Hematopoietic multipotent progenitor cell treated with erythropoietin and hydrocortisone succinate and interleukin-3 and kit ligand, for 17 days (in vitro differentiated cells): ENCODE measurements at places on chromosomes 2 and 18.
A peak's percentile ranks its signal among the peaks of the same experiment; 100 is the strongest.

- no peak for DNase-seq
These were observed 16.4 kb downstream of the IGFBP2 start for GRCh38 chr2:216649574-216649973.

DNA sequence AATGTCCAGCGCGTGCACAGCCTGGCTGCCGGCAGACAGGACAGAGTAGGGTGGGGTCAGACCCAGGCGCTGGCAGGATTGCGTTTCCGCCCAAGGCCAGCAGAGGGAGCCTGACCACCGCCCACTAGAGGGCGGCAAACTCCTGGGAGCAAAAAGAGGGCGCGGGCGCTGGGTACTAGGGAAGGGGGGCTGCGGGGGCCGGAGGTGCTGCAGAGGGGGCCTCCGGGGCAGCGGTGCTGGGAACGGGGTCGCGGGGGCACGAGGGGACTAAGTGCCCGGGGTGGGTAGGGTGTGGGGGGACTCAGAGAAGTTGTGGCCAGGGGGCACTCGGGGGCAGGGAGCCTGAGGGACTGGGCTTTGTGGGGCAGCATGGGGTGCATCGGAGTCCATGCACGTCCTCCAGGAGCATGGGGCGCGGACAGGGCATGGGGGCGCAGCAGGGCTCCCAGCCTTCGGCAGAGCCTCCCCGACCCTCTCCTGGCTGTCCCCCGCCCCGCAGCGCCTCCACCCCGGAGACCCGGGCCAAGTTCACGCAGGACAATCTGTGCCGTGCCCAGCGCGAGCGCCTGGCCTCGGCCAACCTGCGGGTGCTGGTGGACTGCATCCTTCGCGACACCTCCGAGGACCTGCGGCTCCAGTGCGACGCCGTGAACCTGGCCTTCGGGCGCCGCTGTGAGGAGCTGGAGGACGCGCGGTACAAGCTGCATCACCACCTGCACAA, 3.2 kb downstream of the TEKT4 start:
- DNase-seq, result peak; percentile 53

- no peak for DNase-seq
These were observed 18.7 kb downstream of the ITPRID2 start for GRCh38 chr2:181910028-181910831.

DNA sequence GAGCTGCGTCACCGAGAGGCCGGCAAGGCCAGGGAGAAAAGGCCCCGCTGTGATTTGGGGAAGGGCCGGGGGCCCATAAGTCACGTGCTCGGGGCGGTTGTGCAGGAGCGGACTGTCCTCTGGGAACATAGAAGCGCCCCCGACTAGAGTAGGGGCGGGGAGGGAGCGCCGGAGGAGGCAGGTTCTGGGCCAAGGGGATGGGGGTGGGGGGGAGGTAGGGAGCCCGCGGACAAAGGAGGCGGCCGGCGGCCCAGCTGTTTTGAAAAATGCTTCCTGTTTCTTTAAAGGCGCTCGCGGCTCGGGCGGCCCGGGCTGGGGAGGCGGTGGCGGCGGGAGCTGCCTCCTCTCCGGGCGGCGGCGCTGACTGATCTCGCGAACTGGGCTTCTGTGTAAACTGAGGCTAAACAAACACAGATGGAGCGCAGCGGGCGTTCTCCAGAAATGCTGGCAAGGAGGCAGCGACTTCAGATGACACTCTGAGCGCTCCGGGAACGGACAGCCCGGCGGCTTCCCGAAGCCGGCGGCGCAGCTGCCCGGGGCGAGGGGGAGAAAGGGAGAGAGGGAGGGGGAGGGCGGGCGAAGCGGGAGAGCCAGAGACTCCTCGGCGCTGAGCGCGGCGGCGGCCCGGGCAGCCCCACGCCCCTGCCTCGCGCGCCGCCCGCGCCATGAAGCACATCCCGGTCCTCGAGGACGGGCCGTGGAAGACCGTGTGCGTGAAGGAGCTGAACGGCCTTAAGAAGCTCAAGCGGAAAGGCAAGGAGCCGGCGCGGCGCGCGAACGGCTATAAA, at the start of gene ATOH8:
Gene ATOH8 (plus strand): TSS at position 467 of the 788 bp plus-strand sequence. CDS start 199 bp downstream, at position 666.
- DNase-seq, result no peak

DNA sequence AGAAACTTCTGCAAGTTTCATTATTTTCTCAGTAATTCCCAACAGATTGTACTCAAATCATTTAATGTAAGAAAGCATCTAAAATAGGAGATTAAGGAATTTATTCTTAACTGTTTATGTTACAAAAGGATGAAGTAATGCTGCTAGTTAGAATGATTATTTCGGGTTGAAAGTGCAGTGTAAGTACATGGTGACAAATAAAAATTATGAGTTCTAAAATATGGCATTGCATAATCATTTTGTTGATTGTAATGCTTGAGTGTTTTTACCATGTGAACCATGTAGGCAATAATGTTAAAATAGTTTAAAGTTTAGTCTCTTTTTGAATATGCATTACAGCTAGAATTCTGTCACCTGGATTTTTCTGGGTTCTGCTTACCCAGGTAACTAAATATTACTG, 149.0 kb upstream of the SP5 start:
- DNase-seq, result no peak

DNA sequence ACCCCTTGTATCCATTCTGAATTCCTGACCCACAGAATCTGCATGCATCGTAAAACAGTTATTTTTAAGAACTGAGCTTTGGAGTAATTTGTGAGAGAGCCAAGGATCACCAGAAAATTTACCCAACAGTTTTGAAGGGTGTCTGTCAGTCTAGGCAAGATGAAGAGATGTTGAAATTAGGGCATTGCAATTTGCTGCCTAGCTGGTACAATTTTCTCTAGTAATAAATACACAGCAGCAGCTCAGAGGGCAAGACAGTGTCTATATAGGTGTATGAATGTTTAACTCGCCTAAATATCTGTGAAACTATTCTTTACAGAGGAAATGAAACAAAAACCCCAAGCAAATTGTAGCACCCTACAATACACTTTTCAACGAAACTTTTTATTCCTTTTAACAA, 377.8 kb upstream of the POU3F3 start:
- no peak for DNase-seq

DNA sequence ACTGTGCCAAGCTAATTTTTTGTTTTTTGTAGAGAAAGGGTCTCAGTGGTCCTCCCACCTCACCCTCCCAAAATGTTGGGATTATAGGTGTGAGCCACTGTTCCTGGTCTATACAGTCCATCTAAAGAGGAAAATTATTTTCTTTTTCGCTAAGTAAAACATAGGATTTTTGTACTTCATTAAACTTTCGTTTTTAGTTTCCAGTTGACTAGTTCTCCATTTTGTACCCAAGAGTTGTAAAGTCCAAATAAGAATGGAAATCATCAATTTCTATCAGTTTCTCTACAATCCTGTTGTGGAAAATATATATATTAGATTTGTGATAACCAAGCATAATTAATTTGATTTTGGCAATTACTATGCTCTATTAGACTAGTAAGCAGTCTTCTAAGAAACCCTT, 156.4 kb downstream of the BABAM2 start:
- no peak for DNase-seq

DNA sequence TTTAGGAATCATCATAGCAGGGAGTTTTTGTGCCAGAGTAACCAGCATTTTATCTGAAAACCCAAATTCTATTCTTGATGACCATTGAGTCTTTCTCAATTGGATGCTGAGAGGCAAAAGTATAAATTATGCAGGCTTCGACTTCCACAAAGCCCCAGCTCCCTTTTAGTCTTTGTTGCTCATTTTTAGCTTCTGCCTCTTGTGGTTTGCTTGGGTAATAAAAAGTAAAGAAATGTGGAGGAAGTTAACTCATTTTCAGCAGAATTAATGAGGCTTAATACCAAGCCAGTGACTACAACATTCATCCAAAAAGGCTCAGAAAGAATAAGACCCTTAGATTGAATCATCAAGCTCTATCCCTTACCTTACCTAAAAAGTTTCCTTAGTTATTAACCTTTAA, 18.6 kb downstream of the ERMN start:
- no peak for DNase-seq

- DNase-seq, result no peak
These were observed 79.1 kb downstream of the DYM start for GRCh38 chr18:49381267-49381845.

DNA sequence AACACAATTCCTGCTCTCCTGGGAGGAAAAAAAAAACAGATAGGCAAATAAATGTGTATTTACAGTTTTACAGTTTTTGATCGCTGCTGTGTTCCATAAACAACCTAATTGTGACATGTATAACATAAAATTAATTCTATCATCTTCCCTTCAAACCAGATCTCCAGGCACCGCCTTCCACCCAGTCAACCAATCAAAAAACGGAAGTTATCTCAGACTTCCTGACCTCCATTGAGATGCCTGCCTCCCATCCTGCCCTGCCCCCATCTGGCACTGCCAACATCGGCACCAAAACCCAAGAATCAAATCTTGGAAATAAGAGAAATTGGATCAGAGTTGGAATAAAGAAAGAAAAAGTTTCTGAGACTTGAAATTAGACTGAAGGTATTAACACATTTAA, 3.1 kb upstream of the RIOK3 start:
- peak; percentile 56 for DNase-seq

- no peak for DNase-seq
These were observed 4.7 kb downstream of the DPYSL5 start for GRCh38 chr2:26852405-26853306.

DNA sequence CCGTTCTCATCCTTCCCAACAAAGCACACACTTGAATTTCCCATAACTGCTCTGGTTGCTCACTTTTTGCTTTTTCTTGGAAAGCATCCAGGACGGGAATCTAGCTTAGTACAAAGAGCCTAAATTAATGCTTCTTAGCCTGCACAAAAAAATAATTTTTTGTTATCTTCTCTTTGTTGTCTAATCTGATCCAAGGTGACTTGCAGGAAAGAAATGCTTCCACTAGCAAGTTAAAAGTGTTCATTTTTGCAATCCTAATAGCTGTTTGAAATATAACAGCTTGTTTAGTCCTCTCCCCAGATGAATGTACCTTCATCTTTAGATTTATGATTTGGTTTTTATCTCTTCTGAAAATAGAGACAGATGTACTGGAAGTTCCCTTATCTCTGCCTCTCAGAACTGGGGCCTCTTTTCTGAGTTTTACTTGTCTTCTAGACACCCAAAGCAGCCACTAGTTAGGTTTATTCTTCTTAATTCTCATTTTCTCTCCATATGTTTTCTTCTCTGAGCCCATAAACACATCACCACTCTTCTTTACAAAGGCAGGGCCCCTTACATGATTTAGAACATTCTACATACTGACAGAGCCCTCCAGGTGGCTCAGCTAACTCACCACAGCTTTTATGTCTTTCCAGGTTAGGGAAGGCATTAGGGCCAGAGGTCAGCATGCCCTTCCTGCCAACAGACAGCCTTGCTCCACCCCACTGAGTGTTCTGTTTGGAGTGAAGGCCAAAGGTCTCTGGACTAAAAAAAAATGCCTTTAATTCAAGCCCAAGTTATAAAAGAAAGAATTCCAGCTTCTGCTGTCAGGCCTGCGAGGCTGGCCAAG, 74.7 kb upstream of the MAP4K3 start:
- no peak for DNase-seq

GRCh38 chr2:157262248-157262647, 4.7 kb downstream of the GALNT5 start:
- peak; percentile 70 for DNase-seq

DNA sequence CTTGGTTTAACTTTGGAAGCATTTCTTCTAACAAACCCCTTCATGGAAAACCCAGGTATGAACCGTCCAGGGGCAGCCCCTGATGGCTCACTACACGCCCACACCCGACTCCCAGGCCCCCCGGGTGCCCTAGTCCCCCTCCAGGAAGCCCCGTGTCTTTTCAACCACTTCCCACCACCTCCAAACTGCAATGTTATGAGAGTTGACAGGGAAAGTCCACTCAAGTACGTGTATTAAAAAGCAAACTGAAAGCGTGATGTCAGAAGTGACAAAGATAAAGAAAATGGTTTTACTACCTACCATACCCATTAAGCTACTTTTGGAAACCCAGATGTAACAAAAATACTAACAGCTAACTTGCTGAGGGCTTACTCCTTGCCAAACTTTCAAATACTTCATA, 51.5 kb downstream of the L3MBTL4 start:
- no peak for DNase-seq

GRCh38 chr2:41910126-41910525, 137.7 kb upstream of the PKDCC start:
- DNase-seq, result no peak

- no peak for DNase-seq
These were observed 437.6 kb downstream of the EIPR1 start for GRCh38 chr2:2940061-2940460.

GRCh38 chr2:55090702-55091101, 40.5 kb upstream of the RTN4 start:
- DNase-seq, result no peak

GRCh38 chr2:195363496-195363895, 293.5 kb upstream of the SLC39A10 start:
- no peak for DNase-seq

GRCh38 chr18:10139783-10140410, 226.1 kb downstream of the VAPA start:
- no peak for DNase-seq

DNA sequence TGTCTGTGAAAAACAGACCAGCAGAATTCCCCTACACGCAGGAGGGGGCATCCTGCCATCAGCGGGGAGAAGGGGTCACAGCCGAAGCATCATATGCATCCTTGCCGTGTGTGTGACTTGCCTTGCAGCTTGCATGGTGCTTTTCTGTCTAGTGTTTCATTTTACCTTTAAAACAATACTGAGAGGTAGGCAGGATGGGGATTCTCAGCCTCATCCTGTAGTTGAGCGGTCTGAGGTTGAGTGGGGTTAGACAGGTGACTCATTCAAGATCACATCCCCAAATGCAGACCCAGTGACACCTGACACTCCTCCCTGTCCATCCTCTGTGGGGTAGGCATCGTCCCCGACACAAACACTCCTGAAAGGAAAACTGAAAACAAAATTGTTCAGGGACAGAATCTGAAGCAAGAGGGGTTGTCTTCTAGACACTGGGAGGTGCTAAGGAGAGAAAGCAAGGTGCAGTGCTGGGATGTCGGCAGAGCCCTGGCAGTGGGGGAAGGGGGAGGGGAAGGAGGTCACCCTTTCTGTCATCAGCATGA, 7.9 kb downstream of the ARL4C start:
- no peak for DNase-seq

DNA sequence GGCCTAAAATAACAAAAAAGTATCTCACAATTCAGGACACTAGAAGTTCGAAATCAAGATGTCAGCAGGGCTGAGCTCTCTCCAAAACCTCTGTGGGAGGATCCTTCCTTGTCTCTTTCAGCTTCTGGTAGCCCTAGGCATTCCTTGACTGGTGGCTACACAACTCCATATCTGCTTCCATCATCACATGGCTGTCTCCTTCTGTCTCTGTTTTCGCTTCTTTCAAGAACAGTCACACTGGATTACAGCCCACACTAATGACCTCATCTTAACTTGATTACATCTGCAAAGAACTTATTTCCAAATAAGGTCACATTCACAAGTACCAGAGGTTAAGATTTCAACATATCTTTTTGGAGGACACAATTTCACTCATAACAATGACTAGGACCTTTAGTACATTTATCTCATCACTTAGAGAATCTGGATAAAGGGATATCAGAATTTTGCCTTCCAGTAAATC, 275.2 kb downstream of the IRS1 start:
- no peak for DNase-seq

- no peak for DNase-seq
These were observed 103.5 kb downstream of the KCNS3 start for GRCh38 chr2:17981936-17982335.

GRCh38 chr18:32298171-32298667, 108.4 kb downstream of the MEP1B start:
- DNase-seq, result no peak

- no peak for DNase-seq
These were observed 661 bp upstream of the MGAT5 start for GRCh38 chr2:134253117-134253704.
